ENCODE measurements at places on chromosomes 7 and 10.

DNA sequence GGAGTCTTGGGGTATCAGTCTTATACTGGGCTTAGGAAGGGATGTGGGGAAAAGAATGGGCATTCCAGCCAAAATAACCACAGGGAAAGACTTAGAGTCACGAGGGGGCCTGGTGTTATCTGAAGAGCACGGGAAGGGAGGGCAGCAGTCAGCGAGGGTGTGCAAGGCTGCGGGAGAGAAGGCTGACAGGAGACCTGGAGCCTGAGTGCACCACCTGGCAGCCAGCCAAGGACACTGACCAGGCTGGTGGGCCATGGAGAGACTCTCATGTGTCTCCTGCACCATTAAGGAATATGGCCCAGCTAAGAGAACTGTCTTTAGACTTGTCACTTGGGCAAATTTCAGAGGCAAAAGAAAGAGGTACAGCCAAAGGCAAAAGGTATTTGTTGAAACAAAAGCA lies 69.6 kb downstream of the PKD1L1 start:
- DNase-seq, result no peak

- no peak for DNase-seq
Observed at GRCh38 chr10:104774234-104774633, 133.1 kb downstream of the SORCS3 start.

- no peak for DNase-seq
Observed at GRCh38 chr7:151937286-151937685, 19.0 kb upstream of the GALNTL5 start.

GRCh38 chr7:99380032-99380822 lies 5.7 kb downstream of the ARPC1B start:
- DNase-seq, result peak; percentile 18

GRCh38 chr10:132434405-132435005 lies 37.5 kb downstream of the PWWP2B start:
- no peak for DNase-seq
